Progenitor cell of endocrine pancreas (in vitro differentiated cells): ENCODE measurements at places on chromosomes 6 and 20. TPM values are rescaled to one million over a fixed set of nuclear protein-coding genes. Genes with fewer than 3 reads are reported as not detected.

The NOX3 gene
- total RNA-seq: not detected in 2 replicates

The BANF2 gene
- total RNA-seq: not detected in 2 replicates

The TAGAP gene
- not detected in 2 replicates for total RNA-seq

The ANGPT4 gene
- total RNA-seq: not detected in 2 replicates

DNA sequence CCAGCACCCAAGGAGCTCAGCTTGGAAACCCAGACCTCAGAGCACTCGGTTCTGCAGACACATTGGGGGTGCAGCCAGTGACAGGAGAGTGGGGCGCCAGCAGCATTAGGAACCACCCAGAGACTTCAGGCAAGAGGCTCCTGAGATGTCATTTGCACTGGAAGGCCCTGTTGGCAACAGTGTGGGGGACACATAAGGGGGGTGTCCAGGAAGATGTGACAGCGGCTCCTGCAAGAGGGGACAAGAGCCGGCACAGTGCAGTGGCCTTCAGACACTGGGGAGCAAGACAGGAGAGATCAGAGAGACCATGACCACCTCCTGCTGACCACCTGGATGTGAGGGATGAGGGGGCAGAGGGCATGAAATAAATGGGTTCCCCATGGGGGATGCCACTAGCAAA is 207.1 kb upstream of the SNX9 start:
- DNase-seq: no peak

DNA sequence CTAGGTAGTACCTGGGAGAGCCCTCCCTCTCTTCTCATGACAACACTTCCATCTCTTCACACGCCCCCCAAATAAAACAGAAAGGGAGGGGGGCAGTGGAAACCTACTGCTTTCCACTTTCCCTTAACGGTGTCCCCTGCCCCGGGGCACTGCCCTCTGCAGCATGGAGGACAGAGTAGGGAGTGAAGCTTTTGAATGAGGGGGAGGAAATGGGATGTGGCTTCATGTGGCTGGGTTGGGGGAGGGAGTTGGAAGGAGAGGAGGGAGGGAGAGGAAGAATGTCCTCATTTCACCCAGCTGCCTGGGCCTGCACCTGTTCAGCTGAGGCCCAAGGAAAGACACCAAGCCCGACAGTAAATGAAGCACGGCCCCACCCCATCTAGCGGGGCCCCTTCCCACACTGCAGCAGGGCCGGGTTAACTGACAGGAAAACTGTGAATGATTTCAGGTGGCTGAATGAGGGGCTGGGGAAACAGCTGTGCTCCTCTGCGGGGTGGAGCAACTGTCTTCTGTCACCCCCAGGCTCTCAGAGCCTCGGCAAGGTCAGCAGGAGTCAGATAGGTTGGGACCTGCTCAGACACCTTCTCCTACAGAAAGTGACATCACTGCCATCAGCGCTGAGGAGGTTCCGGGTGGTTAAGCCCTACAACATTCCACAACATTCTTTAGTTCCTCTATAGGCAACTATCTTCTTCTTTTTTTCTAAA is 40.0 kb upstream of the TAF8 start:
- no peak for DNase-seq

- DNase-seq: no peak
These were observed 10.8 kb downstream of the UFL1 start for GRCh38 chr6:96532399-96532798.

GRCh38 chr6:132122871-132123270 is 171.7 kb upstream of the CCN2 start:
- DNase-seq: no peak

- no peak for DNase-seq
These were observed 12.0 kb upstream of the GMDS start for GRCh38 chr6:2257363-2257762.

DNA sequence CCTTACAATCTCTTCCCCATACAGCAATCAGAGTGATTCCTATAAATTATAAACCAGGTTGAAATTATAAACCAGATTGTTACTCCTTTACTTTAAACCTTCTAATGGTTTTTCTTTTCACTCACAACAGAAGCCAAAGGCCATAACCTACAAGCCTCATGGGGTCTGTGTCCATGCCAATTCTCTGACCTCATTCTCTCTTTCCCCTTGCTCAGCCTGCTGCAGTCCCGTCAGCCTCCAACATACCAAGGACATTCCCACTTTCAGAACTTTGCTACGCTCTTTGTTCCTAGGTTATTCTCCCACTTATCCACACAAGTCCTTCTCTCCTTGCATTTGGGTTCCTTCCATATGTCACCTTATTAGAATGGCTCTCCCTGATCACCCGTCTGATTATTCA is 277.9 kb upstream of the TCF21 start:
- DNase-seq: no peak

DNA sequence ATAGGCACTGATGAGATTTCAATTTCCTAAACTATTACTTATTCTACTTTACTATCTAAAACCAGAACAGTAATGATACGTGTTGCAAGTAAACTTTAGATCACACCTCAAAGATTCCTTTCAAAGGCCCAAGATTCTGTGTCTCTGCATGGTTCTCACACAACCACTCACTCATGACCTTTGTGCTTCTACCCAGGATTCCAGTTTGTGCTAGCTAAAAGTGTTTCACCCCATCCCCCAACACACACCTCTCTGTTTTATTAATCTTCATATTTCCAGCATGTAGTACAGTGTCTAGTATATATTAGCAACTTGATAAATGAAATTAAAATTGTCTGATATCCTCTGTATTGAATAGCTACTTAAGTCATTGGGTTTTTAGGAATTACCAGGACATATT is 8.8 kb upstream of the SH3BGRL2 start:
- no peak for DNase-seq

GRCh38 chr20:33059741-33060390 is 6.2 kb downstream of the BPIFB3 start:
- no peak for DNase-seq

- DNase-seq: no peak
These were observed 554 bp upstream of the ZSCAN31 start for GRCh38 chr6:28336284-28337120.

GRCh38 chr6:170237999-170238740 is 52.7 kb downstream of the DLL1 start:
- no peak for DNase-seq

DNA sequence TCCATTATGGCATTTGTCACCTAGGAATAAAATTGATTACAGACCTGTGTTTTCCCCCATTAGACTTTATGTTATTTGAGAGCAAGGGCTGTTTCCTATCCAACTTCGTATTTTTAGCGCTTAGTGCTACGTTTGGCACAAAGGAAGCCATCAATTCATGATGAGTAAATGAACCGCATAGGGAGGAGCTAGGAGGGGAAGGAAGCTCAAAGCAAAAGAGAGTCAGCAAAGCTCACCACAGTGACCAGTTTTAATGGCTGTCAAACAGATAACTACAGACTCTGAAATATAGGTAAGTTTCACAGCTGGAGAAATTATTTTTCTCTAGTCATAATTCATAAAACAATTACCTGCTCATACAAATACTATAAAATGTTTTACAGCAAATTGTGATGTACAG is 6.9 kb upstream of the SAMD3 start:
- DNase-seq: no peak
